ENCODE measurements at places on chromosomes 4 and X.

DNA sequence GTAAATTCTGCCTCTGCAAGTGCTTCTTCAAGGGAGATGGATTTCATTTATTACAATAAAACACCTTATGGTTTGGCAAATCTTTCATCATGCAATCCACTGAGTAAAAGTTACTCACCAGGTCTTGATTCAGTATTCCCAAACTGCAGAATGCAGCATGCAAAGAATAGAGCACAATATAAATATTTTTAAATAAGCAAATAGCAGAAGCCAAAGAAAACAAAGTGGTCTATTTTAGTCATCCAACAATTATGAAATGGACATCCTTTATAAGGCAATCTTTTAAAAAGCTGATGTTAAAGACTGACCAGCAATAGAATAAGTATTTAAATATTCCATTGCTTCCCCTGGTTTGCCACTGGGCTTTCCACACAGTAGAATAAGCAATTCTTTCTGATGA is 59.5 kb downstream of the SLC39A8 start:
- DNase-seq, result peak; percentile 21

DNA sequence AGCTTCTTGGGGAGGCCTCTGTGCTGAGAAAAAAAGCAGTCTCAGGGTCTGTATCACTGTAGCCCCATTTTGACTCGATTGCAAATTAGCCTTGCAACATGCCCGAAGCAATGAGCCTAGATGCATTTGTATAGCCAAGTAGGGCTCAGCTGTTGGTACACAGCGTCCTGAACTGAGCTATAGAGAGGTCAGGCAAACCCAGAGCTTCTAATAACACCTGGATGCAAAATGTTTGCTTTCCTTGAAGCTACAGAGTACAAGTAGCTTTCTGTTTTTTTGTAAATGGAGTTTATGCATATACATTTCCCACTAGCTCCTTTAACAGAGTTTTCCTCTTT is 87.8 kb downstream of the PLAC1 start:
- no peak for DNase-seq

- no peak for DNase-seq
Measured at GRCh38 chrX:136106920-136107528, 40.3 kb upstream of the FHL1 start.

DNA sequence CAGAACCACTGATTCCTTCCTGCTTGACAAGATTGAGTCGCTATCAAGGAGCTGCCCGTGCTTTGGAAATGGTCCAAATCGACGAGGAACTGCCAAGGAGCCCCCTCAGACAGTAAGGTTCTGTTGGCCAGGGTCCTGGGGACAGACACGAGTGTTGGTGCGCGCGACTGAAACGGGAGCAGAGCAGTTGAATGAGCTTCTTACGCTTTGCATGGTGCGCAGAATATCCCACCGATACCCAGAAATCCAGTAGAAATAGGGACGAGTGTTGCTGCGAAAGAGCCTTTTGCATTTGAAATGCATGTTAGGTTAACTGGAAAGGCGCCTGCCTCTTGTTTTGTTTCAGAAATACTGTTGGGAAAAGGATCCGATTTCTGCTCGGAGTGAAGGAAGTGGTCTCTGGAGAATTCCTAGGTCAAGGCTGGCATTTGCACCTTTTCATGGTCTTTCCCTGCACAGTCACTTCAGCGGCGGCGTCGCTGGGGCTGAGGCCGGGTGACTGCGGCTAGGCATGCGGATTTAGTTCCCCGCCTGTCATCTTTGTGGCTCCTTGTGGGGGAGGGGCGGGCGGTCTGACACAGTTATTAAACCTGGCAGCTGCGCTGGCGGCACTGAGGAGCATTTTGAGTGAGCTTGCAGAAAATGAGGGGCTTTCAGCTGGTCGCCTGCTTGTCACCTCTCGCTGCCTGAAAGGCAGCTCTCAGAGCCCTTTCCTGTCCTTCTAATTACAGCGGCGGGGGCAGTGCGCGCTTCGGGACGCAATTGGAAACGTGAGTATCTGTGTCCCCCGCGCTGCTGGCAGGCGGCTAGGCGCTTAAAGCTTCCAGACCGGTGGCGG is 51.5 kb upstream of the TRIM2 start:
- no peak for DNase-seq

- DNase-seq, result no peak
Measured at GRCh38 chr4:186345184-186345583, 79.2 kb downstream of the F11 start.

GRCh38 chrX:152656087-152656486 is 18.4 kb downstream of the GABRQ start:
- no peak for DNase-seq

GRCh38 chr4:153747406-153747955 is 12.3 kb downstream of the RNF175 start:
- no peak for DNase-seq

DNA sequence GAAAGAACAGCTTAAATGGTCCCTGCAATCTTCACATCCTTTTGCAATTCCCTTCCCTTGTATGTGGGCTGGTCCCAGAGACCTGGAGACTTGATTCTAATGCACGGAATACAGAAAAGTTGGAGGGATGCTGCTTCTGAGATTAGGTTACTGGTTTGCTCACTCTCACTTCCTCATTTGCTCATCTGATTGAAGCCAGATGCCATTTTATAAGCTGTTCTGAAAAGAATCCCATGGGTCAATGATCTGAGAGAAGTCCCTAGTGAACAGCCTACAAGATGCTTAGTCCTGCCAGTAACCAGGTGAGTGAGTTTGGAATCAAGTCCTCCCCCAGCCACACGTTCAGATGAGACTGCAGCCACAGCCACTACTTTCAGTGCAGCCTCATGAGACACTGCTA is 35.9 kb downstream of the MAGEA1 start:
- no peak for DNase-seq

DNA sequence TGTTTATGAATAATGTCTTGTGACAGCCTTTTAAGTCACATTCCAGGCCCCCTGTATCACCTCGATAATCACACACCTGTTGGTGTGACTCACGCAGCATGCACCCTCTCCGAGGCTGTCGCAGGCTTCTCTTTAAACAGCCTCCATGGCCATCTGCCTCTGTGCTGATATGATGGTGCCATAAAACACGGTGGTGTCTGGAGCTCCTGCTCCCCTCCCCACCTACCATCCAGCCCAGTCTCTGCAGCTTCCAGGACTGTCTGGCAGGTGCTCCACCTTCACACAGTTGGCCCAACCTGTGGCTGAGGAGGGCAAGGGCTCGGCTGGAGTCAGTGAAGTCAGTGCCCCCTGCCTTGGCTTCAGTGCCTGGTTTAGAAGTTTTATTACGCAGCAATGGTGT is 173.8 kb upstream of the RPL34 start:
- DNase-seq, result no peak

GRCh38 chrX:633985-634958 is 3.7 kb downstream of the SHOX start:
- no peak for DNase-seq

DNA sequence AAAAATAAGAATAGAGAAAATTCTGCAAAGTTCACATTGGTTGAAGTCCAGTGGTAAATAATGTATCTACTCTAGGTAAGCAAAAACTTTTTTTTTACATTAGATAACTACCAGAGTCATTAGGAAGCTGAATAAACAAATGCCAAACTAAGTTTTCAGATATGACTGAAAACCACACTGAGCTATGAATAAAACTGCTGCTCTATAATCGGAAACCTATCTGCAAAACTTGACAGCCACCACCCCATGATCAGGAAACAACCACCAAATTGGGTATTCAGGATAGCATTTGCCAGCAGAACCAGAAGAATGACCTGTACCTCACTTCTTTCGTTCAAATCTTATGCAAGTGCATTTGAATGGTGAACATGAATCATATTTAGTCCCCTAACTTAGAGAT is 173.0 kb upstream of the TET2 start:
- DNase-seq, result no peak

DNA sequence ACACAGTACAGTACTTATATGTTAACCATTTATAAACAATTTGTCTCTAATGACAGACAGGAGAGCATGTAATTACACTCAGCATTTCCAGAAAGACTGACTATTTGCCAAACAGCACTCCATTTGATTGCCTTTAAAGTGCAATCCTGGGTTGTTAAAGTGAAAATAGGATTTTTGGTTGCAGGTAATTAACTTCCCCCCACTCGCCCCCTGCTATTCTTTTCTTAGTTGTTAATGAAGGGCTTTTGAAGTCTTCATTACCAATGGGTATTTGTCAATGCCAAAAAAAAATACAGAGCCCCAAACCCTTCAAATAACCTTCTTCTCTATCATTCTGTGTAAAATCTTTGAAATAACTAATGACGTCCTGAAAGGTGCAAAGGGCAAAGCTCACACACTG is 825.6 kb downstream of the STPG2 start:
- no peak for DNase-seq

DNA sequence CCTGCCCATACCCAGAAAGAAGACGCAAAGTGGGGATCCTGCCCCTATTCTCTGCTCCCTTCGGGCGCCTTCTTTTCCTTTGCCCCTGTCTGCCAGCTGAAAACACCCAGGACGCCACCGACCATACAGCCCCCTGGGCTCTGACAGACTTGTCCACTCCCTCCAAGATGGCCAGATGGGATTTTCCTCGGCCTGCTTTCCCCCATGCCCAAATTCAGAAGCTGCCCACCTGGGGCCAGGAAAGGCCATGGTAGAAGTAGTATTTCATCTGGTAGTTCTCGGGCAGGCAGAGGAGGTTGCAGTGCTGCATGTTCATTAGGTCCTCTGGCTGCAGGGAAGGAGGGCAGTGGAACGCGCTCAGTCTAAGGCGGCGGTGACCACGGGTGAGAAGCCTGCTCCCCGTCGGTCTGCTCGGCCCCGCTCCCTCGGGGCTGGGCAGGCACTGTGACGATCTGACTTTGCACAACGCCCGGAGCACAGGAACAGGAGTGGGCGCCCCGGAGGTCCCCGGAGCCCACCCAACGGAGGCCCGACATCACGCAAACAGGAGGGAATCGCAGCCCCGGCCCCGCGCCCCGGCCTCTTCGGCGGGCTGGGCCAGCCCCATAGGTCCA is 582 bp downstream of the NAA10 start:
- no peak for DNase-seq

DNA sequence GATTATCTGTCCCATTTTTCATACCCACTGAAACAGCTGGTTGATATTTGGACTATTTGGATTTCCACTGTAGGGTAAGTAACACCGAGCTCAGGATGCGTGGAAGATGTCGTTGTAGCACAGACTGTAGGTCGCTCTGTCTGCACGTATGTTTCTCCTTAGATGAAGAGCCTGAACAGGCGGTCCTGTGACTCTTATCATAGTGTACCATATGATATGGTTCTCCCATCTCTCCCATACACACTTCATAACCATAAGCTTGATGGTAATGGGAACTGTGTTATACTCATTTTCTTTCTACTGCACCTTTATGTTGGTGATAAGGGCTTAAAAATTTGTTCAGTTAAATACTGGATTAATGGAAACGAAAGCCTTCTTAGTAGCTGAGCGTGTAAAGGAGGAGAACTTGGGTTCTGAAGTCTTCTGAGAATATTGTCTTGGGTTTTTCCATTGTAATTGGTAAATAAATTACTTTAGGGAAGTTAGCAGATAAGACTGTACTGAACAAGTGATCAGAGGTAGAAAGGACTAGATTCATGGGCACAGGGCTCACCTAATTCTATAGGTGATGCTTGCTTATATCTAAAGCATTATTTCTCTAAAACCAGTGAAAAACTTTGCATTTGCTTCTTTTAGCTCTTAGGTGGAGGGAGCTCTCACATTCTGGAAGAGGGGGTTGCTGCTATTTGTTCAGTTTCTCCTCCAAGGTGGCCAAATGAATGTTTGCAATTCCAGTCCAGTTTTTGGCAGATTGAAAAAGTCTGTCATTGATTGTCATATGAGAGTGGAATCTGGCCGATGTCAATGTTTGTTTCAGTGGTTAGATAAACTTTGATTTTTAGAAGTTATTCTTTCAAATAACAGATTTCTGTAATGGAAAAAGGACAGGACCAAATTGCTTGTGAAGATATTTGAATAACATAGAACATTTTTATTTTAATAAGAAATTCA is 15.8 kb downstream of the SMAD1 start:
- DNase-seq, result no peak

DNA sequence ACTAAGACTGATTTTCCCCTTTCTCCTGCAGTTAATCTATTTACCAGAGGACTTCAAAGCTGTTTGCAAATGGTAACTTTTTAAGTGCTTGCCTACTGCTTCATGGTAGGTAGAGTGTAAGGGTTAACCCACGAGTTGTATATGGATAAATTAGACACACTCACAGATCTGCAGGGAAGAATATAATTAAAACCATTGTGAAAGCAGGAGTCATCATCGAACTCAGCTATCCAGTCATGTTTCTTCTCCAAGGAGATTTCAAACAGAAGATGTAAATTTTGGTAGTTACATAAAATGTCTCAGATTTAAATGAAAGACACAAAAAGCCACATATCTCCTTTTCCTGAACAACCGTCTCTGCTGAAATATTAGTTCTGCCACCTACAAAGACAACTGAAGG is 549 bp upstream of the XG start:
- DNase-seq, result peak; percentile 43

Measured in stromal cell of bone marrow (primary cell).